ENCODE measurements at places on chromosomes 11 and 22. TPM values are rescaled to one million over a fixed set of nuclear protein-coding genes. Genes with fewer than 3 reads are reported as not detected.

BDNF gene
- total RNA-seq, result 6.5 TPM

AGBL2 gene
- 2.8 TPM for total RNA-seq

SEZ6L gene
- total RNA-seq, result not detected

TMPRSS5 gene
- total RNA-seq, result 0.16 TPM

SERPING1 gene
- 28.6 TPM for total RNA-seq

PNPLA5 gene
- not detected for total RNA-seq

FADS2 gene
- 312 TPM for total RNA-seq

IRAG1 gene
- 6.0 TPM for total RNA-seq

CYB561A3 gene
- 50.5 TPM for total RNA-seq

DTX4 gene
- total RNA-seq, result 1.3 TPM

NOX4 gene
- total RNA-seq, result 9.8 TPM

SLC5A12 gene
- total RNA-seq, result not detected

KCNK4 gene
- total RNA-seq, result not detected

TKFC gene
- total RNA-seq, result 50.5 TPM

MMP7 gene
- total RNA-seq, result 509 TPM

ELP4 gene
- total RNA-seq, result 19.6 TPM

INS gene
- not detected for total RNA-seq

SSH3 gene
- total RNA-seq, result 20.2 TPM

BCO2 gene
- 1.8 TPM for total RNA-seq

SLC7A4 gene
- total RNA-seq, result not detected

MMP12 gene
- not detected for total RNA-seq

TRIM51 gene
- total RNA-seq, result not detected

OR8H1 gene
- total RNA-seq, result not detected

PTPN5 gene
- total RNA-seq, result not detected

GPR83 gene
- not detected for total RNA-seq

SLC22A25 gene
- not detected for total RNA-seq

ENDOD1 gene
- 27.1 TPM for total RNA-seq

KCNJ11 gene
- total RNA-seq, result 0.38 TPM

NPTXR gene
- 2.3 TPM for total RNA-seq

CASP1 gene
- total RNA-seq, result 0.38 TPM

NRIP3 gene
- 16.9 TPM for total RNA-seq
